ENCODE measurements at places on chromosomes 7 and 10.

- DNase-seq, result no peak
Observed at GRCh38 chr7:91235211-91235832, 28.9 kb upstream of the FZD1 start.

- DNase-seq, result no peak
Observed at GRCh38 chr10:31721096-31721495, 207.5 kb downstream of the ARHGAP12 start.

GRCh38 chr10:60212195-60212594, 177.5 kb downstream of the ANK3 start:
- DNase-seq, result no peak

DNA sequence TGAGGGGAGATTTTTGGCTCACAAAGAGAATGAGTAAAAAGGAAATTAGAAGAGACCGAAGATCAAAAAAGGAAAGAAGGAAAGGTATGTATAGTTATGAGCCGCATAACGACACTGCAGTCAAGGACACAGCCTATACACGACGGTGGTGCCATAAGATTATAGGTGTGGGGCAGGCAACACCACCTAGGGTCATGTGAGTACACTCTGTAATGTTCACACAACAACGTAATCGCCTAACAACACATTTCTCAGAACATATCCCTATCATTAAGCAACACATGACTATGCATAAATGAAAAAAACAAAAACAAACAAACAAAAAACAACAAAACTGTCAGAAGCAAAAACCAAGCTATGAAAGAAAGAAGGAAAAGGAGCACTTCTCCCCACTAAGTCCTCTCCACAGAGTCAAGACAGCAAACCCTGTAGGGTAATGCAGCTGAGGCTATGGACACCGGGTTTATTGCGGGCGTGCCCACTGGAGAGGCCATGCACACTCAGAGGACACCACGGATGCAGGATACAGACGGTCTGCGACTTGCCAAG, 45.1 kb downstream of the PIP4K2A start:
- no peak for DNase-seq

DNA sequence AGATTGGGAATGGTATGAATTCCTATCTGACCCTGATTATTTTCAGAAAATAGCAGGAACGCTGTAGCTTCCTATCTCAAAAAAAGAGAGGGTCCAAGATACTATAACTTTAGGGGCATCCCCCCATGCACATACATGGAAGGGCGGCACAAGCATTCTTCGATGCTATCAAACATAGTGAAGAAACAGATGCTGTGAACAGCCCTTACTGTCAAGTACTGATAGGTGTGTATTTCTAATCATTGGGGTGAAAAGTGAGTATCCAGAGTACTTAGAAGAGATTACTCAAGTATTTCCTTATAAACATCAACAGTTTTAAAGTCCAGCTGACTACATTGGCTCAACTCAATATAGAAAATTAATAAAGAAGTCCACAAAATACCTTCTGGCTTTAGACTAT, 17.0 kb upstream of the NUP42 start:
- DNase-seq, result no peak

- DNase-seq, result no peak
Observed at GRCh38 chr7:141679014-141679413, 23.0 kb downstream of the DENND11 start.

- no peak for DNase-seq
Observed at GRCh38 chr10:126439942-126440341, 51.7 kb upstream of the ADAM12 start.

GRCh38 chr10:66321723-66322665, 603.8 kb upstream of the LRRTM3 start:
- no peak for DNase-seq

- DNase-seq, result no peak
Observed at GRCh38 chr7:69640216-69640615, 41.9 kb downstream of the AUTS2 start.

GRCh38 chr7:27684491-27684890, 21.8 kb upstream of the HIBADH start:
- DNase-seq, result no peak

DNA sequence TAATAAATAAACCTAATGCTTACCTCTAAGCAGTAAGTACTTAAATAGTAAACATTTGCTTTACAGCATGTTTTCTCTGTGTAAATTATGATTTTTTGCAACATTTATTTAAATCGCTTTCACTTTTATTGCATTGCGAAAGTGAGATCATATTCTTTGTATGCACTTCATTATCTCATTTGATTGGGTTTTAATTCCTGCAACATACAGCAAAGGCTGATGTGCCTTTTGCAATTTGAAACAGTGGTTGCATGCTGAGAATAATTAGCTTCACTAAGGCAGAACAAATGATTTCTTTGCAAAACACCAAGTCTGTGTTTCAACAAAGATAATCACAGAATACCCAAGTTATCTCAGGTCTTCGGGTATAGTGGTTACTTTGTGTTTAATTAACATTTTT, 16.3 kb upstream of the THSD7A start:
- no peak for DNase-seq

- no peak for DNase-seq
Observed at GRCh38 chr10:119742947-119743648, 17.2 kb downstream of the INPP5F start.

DNA sequence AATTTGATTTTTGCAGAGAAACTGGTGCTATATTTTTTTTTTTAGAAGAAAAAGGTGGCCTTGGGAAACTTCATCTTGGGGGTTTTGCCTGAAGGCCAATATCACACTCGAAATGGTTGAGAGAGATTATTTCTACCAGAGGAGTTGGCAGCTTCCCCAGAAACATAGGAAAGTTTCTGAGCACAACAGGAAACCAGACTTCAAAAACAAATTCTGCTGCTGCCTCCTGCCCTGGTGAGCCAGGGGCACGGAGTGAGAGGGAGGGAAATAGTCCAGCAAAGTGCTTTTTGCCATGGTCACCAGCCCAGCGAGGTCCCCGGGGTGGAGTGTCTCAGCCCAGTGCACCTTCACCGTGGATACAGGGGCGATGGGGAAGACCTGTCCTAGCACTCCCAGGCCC, 61.1 kb downstream of the FOXI2 start:
- no peak for DNase-seq

DNA sequence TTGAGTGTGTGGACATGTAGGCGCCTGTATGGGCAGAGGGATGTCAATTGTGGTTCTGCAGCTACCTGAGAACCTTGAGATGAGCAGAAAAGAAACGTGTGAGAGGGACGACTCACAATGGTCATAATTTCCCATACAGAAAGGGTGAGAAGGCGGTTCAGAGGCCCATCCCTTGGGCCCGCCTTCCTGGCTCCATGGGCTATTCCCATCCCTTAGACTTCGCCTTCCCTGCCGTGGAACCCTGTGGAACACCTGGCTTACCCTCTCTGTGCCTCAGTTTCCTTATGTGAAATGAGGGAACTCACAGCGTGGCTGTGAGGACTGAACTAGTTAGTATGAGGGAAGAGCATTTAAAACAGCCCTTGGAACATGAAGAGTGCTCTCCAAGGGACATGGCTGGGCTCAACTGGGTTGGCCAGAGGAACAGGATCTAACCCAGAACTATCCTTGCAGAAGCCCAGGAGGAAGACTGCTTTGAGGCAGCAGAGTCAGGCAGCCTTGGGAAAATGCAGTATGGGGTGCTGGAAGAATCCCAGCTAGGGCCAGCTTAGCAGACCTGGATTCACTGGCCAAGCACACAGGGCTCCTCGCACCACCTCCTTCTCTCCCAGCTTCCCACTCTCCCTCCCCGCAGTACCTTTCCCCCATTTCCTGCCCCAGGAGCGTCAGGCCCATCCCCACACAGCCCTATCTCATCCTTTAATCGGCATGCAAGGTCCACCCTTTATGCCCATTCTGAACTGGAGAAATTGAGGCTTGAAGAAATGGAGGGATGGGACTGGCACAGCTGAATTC, 11.1 kb upstream of the ZMIZ1 start:
- no peak for DNase-seq

DNA sequence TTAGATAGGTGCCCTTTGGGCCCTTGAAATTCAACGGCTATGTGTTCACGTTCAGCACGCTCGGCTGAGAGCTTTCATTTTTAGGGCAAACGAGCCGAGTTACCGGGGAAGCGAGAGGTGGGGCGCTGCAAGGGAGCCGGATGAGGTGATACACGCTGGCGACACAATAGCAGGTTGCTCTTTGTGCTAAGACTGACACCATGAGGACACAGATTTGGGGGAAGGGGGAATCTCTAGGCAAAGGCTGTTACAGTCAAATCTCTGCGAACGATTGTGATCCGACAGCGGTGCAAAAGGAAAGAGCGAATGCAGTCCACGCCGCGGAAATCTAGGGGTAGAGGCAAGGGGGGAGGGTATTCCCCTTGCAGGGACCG, 667 bp downstream of the KLLN start:
- peak; percentile 38 for DNase-seq

DNA sequence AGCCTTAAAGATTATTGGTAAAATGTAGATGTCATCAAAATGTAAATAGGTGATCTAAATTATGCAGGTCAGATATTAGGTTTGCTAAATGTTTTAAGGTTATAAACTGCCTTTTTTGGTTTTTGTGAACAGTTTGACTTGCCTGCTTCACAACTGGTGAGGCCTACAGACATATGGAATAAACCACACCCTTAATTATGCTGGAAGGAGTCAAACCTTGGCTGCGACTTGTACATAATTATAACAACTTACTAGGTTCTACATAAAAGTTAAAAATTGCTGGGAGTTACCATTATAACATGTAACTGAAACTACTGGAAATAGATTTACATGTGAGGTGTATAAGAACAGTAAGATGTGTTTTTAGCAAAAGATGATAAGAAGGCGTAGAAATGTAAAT, 31.5 kb upstream of the OPTN start:
- DNase-seq, result no peak

DNA sequence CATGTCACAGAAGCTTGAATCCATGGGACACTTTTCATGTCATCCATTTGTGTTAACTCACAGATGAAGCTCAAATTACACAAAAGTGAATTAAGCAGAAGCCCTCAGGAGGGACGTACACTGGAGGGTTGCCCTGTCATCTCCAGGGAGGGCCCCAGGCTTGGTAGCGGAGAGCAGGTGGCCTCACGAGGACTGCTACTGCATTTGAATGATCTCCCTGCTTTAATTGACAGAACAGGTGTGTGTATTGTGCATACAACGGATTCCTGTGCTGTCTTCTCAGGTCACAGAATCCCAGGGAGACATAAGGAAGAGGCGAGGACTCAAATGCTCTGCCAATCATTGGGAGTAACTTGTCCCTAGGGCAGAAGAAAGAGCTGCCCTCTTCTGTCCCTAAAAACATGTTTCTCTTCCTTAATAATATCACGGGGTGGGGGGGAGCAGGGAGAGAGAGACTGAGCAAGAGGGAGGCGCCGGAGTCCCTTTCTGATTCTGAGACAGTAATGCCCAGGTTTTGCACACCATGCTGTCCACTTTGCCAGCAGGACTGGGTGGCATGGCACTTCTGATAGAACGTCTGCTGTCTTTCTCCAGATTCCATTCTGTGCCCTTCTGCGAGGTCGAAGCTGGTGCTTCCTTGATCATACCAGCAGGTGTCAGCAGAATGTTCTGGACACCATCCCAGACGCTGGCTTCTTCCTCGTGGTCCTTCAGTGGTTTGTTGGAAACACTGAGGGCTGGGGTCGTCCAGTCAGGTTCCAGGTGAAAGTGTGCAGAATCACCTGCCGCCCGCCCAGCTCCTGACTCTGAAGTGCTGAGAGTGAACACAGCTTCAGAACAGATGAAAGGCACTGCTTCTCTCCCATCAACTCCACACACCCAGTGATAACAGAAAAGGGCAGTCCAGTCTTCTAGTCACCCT, 26.2 kb upstream of the RASGEF1A start:
- DNase-seq, result peak; percentile 37

- DNase-seq, result no peak
Observed at GRCh38 chr7:105003275-105003674, 10.7 kb upstream of the KMT2E start.

GRCh38 chr10:69845574-69846292, 44.0 kb downstream of the COL13A1 start:
- DNase-seq, result no peak

- DNase-seq, result no peak
Observed at GRCh38 chr7:13856012-13856411, 133.5 kb downstream of the ETV1 start.

DNA sequence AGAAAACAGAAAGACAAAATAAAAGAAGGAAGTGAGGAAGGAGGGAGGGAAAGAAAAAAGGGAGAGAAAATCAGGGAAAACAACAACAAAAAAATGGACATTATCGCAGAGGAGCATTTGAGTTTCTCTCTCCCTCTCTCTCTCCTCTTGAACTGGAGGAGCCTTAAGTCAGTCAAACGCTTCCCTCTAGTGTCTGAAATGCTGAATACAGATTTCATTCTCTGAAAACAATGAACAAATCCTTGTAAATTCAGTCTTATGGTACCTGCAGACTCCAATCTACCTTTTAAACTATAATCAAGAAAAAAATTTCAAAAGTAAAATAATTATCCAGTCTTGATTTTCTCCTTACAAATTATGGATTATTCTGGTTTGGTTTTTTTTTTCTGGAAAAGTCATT, 89.2 kb upstream of the PFKP start:
- peak; percentile 65 for DNase-seq

- no peak for DNase-seq
Observed at GRCh38 chr7:129832701-129833227, 120.0 kb downstream of the UBE2H start.

DNA sequence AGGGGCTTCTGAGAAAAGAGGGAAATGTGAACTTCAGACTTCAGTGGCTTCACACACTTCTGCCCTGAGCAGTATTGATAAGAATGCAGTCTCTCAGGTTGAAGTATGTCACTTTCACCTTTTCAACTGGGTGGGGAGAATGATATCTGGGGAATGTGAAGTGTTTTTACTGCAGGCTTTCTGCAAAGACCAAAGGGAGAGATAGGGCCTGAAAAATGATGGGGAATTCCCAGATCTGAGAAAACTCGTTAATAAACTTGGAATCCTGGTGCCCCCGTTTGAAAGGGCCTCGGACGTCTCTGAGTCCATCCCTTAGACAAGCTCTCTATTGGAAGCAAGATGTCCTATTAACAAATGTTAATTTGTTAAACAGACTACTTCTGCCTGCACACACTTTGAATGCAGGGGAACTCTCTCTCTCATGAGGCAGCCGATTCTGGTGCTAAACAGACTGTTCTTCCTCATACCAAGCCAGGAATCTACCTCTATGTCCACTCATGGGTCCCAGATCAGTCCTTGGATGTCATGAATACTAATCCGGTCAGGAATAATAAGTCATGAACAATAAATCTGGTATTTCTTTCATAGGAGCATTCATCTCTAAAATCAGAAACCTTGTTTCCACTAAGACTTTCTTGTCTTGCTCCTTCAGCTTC, 193.6 kb downstream of the JCAD start:
- no peak for DNase-seq

DNA sequence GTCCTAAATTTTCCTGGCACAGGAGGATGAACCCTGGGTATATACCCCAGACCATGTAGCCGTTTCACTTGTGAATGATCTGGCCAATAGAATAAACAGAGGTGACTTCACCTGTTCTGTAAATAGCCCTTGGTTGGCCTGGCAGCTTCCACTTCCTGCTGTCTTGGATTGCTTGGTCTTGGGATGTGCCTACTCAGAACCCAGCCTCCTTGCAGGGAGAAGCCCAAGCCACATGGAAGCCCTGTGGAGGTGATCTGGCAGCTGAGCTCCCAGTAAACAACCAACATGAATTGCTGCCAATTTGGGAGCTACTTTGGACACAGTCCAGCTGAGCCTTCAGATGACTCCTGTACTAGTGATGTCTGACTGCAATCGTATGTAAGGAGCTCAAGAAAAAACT, 4.8 kb upstream of the RAPGEF5 start:
- no peak for DNase-seq

- DNase-seq, result no peak
Observed at GRCh38 chr10:18332048-18332447, 191.8 kb downstream of the CACNB2 start.
